ENCODE measurements at places on chromosomes 3 and 15. TPM values are rescaled to one million over a fixed set of nuclear protein-coding genes. Genes with fewer than 3 reads are reported as not detected.

GRCh38 chr3:123152687-123153086 is 49.1 kb upstream of the SEC22A start:
- DNase-seq, result no peak

Gene PRSS50
- total RNA-seq, result not detected

Gene HHLA2
- total RNA-seq, result 18.8 TPM

GRCh38 chr3:139434764-139435307 is 41.5 kb downstream of the RBP2 start:
- no peak for DNase-seq

Gene KBTBD13
- total RNA-seq, result not detected

DNA sequence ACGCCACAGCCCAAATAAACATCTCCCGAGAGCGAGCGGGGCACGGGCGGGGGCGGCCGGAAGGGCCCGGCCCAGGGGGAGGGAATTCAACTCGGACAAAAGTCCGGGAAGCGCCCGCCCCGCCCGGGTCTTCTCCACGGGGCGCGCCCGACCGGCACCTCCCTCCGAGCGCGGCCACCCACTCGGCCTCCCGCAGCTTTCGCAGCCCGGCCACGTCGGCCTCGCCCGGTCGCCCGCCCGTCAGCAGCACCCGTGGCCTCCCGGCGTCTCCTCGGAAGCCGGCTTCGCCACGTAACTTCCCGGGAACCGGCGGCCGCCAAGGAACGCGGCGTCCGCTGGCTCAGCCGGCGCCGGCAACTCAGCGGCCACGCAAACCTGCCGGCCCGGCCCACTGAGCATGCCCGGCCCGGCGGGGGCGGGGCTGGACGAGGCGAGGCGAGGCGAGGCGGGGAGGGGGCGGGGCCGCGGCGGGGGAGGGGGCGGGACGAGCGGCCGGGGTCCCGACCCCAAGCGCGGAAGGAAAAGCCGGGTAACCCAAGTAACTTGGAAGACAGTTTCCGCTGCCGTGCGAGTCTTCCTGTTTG is at the start of gene TJP1:
TJP1 (minus strand) TSS at position 369 of the 584 bp plus-strand sequence. CDS start 440 bp downstream, outside the sequence.
- peak; percentile 83 for DNase-seq

Gene C3orf49
- not detected for total RNA-seq

DNA sequence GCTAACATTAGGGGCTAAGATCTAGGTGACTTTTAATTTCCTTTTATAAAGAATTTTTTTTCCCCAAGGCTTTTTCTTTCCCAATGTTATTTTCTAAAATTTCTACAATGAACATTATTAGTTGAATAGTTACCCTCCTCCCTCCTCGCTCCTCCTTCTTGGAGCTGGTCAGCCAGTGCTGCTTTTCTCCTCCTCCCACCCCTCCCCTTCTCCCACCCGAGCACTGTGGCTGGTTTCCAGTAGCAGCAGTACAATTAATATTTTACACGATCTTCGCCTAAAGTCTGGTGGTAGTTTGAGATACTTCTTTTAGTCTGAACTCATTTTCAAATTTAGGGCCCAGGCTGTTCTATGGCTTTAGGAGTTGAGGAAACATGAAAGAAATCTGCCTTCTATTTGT is 41.6 kb downstream of the EEFSEC start:
- peak; percentile 64 for DNase-seq

DNA sequence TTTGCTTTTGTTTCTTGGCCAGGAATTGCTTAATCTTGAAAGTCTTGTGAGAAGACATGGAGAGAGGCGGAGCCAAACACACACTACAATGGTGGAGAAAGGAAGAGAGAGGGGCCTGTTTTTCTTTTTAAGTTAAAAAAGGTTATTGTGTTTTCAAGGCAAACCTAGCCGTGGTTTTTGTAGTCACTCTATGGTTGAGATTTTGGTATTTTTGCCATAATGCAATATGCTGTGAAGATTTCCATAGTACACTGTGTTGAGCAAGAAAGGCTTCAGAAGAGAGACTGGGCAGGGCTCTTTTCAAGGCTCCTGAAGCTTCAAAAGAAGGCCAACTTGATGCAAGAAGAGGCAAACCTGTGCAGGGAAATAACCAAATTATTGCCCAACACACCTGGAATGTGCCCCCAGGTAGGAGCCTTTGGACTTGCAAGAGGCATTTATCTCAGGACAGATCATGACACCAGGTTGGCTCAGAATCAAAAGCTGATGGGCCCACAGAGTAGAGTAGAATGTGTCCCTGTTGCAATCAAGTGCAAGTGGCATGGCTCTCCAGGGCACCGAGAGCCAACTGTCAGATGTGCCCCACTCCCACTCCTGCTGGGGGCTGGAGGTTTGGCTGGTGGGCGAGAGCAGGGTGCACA is 22.1 kb downstream of the AMOTL2 start:
- no peak for DNase-seq

GRCh38 chr3:132800958-132801357 is 78.7 kb upstream of the NPHP3 start:
- no peak for DNase-seq

Data from stomach (tissue), 19 donors.